ENCODE measurements at places on chromosomes 1 and 21. TPM values are rescaled to one million over a fixed set of nuclear protein-coding genes. Genes with fewer than 3 reads are reported as not detected.

GRCh38 chr21:15968776-15969310 is 239.1 kb downstream of the USP25 start:
- H3K4me3 ChIP-seq, result no peak overlapping the region
- H3K27ac ChIP-seq, result no peak overlapping the region
- no peaks in the 10 kb centered on the region for H3K36me3 ChIP-seq
- peaks cover 6% of the 10 kb centered on the region for H3K4me1 ChIP-seq
- no peaks in the 10 kb centered on the region for H3K27me3 ChIP-seq

ACAP3 gene
- polyA plus RNA-seq, result 41.8 TPM

GRCh38 chr21:36873513-36873912 is 93.0 kb downstream of the HLCS start:
- no peaks in the 10 kb centered on the region for H3K4me1 ChIP-seq
- H3K27me3 ChIP-seq, result no peaks in the 10 kb centered on the region
- no peaks in the 10 kb centered on the region for H3K36me3 ChIP-seq
- no peak overlapping the region for H3K27ac ChIP-seq
- no peak overlapping the region for H3K4me3 ChIP-seq

TRAPPC3 gene
- polyA plus RNA-seq, result 75.1 TPM

PLEKHN1 gene
- polyA plus RNA-seq, result not detected

BNIPL gene
- polyA plus RNA-seq, result 0.47 TPM

DNA sequence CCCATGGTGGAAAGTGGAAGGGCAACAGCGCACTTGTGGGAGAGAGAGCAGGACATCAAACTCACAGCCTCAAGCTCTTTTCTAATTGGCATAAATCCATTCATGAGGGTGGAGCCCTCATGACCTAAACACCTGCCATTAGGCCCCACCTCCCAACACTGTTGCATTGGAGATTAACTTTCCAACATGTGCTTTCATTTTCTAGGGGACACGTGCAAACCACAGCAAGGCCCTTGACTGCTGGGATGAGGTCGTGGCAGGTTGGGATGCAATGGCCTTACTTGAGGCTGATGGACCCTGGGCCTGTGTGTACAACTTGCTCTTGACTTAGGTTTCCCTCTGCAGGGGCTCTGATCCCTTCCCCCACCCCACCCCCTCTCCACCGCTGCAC is 35.9 kb upstream of the NEK2 start:
- no peak overlapping the region for H3K4me3 ChIP-seq
- no peaks in the 10 kb centered on the region for H3K27me3 ChIP-seq
- no peak overlapping the region for H3K27ac ChIP-seq
- DNase-seq, result no peak
- no peaks in the 10 kb centered on the region for H3K4me1 ChIP-seq
- no peaks in the 10 kb centered on the region for H3K36me3 ChIP-seq

Data from sigmoid colon (tissue), 7 donors.